Stimulated activated CD4-positive, alpha-beta T cell treated with anti-CD3 and anti-CD28 coated beads, Interleukin-2, amount 100 ng/mL, for 48 hours (primary cell): ENCODE measurements at places on chromosomes 1 and 21.

DNA sequence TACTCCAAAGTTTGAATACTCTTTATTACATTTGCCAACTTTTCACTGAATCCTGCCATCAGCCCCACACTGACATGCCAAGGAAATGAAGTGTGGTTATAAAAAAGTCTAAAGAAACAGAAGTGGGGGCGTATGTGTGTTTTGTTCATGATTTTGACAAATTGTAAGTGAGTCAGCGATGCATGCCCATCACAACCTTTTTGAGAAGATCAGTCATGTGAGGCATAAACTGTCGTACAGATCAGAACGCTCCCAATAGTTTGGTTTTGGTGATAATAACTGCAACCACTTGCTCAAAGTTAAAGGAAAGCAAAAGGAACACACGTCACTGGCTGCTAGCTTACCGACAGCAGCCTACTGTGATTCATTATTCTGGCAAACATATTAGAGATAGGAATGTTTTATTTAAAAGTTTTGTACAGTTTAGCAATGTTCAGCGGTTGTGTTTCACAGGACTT, 95.6 kb downstream of the RGS2 start:
- no peak for DNase-seq

GRCh38 chr1:225242611-225243010, 185.2 kb downstream of the LBR start:
- no peak for DNase-seq

GRCh38 chr1:51297401-51298321, 32.7 kb downstream of the TTC39A start:
- DNase-seq = no peak

DNA sequence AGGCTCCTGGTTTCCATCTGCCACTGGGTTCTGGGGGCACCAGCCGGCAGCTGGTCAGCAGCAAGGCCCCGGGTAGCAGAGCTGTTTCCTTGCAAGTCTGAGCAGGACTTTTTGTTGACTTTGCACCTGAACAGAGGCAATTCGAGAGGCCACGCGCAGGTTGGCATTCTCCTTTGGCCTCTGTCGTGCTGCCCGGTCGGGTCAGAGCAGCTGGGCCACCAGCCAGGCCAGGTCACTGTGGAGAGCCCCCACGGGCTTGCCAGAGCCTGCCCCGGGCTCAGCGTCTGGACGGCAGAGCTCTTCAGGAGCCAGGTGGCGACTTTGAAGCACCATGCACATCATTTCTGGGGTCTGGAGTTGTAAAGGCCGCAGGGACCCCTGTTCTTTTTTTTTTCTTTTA, 28.4 kb upstream of the TMEM52 start:
- no peak for DNase-seq

DNA sequence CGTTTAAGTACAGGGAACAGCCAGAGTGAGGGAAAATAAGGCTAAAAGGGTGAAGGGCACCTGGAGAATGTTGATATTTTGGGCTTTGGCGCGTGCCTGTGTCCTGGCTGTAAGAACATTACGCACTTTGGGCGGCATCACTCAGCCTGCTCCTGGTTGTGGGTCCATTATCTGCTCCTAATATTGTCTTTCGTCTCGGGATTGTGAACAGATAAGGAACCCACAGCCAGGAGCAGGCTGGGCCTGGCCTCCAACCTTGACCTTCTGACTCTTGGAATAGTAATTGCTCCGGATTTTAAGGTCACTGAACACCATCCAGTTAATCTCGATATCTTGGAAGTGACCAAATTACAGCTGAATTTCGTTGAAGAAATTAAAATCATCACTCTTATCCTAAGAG, 61.9 kb downstream of the TCP10L start:
- DNase-seq = no peak

DNA sequence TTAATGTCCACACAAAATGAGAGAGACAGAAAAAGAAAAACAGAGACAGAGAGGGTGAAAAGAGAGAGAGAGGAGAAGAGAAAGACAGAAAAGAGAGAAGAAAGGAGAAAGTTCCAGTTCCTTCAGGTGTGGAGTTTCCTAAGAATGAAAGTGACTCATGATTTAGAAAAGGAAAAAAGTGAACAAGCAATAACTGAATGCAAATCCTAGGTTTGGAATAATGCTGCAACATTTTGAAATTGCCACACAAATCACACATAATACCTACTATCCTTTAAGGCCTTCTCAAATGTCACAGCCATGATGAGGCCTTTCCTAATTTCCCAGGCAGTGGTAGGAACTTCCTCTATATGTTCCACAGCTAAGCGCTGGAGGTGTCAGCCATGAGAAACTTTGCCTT, 31.5 kb upstream of the XPR1 start:
- no peak for DNase-seq

- no peak for DNase-seq
Observed at GRCh38 chr1:20710469-20711284, 7.1 kb downstream of the KIF17 start.

DNA sequence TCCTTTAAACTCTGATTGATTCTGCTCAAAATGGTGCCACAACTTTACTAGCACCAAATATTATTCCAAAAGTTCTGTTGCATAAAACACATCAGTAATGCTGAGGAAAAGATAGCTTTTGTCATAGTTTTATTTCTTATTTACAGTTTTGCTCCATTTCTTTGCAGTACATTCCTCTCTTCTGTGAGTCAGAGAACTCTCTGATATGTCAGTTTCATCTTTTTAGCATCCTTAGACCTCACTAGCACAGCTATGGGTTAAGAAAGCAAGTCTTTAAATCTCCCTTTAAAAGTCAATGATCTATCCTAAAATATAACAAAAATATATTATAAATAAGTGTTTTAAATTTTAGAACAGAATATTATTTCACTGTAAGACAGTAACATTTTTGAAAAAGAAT, 356.6 kb upstream of the SNX7 start:
- no peak for DNase-seq

DNA sequence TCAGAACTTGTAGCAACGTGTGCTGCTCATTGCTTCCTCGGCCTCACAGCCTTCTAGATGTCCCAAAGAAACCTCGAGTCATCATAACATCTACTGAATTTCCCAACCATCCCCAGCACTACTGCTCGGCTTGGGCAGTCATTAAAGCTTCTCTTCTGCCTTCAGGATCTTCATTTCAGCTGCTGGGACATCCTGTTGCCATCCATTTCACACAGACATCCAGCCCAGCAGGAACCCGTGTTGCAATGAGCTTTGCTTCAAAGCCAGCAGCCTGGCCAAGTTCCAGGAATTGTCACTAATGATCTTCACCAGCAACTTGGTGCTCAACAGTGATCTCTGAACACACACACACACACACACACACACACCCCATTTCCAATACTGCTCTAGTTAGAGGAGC, 18.5 kb downstream of the WLS start:
- DNase-seq = no peak

- peak; percentile 45 for DNase-seq
Observed at GRCh38 chr1:85580872-85581801, 576 bp downstream of the CCN1 start.

DNA sequence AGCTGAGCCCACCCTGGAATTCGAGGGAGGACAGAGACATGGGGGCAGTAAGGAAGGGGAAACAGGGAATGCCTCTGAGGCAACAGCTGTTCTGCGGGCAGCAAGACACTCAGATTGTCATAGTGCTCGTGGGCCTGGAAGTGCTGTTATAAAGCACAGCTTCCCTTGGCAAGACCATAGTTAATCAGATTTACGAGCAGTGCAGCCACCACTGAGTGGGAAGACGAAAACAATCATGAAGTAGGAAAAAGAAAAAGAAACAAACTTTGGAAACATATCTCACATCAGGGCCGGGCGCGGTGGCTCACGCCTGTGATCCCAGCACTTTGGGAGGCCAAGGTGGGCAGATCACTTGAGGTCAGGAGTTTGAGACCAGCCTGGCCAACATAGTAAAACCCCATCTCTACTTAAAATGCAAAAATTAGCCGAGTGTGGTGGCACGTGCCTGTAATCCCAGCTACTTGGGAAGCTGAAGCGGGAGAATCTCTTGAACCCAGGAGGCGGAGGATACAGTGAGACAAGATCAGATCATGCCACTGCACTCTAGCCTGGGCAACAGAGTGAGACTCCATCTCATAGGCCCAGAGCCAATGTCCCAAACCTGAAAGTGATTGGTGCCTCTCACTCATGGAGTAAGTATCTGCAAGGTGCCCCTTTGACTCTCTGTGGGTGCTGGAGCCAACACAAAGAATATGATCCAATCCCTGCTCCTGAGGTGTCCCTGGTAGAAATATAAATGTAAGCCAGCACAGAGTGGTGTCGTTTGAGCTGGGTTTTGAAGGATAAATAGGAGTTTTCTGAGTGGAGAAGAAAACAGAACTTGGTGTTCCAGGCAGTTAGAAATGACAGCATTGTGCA, 55.6 kb upstream of the GPR153 start:
- no peak for DNase-seq

GRCh38 chr1:189958756-189959155, 518.9 kb downstream of the BRINP3 start:
- no peak for DNase-seq

GRCh38 chr21:41659791-41660560, 106.9 kb downstream of the RIPK4 start:
- DNase-seq = no peak

- DNase-seq = no peak
Observed at GRCh38 chr1:155884982-155885381, 25.6 kb downstream of the SYT11 start.

- no peak for DNase-seq
Observed at GRCh38 chr1:193234530-193234929, 48.1 kb upstream of the B3GALT2 start.

DNA sequence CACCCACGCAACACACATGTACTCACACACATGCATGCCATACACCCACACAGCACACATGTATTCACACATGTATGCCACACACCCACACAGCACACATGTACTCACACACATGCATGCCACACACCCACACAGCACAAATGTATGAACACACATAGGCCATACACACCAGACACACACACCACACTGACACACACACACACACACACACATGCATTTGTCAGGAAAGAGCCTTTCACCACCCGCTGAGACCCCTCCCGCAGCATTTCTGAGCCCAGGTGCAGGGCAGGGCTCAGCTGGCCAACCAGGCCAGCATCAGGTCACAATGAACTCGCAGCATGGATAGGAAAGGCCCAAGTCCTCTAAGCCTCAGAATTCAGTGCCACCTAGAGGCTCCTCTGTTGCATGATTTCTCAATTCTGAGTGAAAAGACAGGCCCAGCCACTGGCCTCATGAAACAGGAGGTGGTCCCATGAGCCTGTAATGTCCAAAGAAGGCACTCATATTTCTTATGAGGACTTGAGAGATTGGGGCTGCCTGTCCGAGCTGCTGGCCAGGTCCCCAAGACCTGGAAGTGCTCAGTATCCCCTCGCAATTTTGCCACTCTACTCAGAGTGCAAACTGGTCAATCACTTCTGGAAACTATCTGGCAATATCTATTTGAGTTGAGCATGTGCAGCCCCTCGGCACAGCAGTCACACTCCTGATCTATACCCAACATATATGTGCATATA, 57.3 kb downstream of the PSMG1 start:
- no peak for DNase-seq

GRCh38 chr1:203295796-203296195, 9.5 kb upstream of the BTG2 start:
- no peak for DNase-seq

GRCh38 chr1:102742426-102742825, 365.9 kb downstream of the COL11A1 start:
- no peak for DNase-seq

DNA sequence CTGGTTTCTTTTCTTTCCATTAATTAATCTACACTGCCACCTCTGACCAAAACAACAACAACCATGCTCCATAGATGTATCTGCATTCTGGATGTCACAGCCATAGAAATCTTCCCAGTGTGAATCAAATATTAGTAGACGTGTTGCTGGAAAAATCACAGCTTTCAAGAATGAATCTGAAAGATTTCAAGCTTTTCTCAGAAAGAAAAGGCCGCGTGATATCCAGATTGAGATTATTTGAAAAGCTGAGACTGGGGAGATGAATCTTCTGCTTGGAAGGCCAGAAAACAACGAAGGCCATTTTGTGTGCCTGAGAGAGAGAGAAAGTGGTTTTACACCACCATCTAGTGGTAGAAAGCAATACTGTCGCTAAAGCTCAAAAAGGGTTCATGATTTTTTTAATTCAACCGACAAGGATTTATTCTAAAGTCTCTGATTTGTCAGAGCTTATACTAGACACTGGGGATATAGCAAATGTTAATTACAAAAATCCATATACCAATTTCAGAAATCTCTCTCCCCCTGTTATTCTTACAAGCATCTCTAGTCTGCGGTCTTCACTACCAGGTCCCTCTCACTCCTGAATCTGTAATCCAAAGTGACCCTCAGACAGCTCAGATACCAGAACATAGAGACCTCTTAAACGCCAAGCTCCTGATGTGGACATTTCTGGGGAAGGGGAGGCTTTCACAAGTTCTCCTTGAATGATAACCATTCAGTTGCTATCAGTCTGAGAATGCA, 87.5 kb upstream of the SGIP1 start:
- DNase-seq = no peak

- DNase-seq = no peak
Observed at GRCh38 chr1:111745675-111746613, 6.7 kb upstream of the INKA2 start.

GRCh38 chr1:110184446-110184845, 25.7 kb upstream of the KCNC4 start:
- DNase-seq = no peak

GRCh38 chr1:196461521-196461920, 146.7 kb downstream of the KCNT2 start:
- no peak for DNase-seq

- DNase-seq = no peak
Observed at GRCh38 chr1:200704986-200705500, 33.6 kb upstream of the CAMSAP2 start.

GRCh38 chr1:17259233-17259873, 10.5 kb downstream of the PADI3 start:
- DNase-seq = no peak

DNA sequence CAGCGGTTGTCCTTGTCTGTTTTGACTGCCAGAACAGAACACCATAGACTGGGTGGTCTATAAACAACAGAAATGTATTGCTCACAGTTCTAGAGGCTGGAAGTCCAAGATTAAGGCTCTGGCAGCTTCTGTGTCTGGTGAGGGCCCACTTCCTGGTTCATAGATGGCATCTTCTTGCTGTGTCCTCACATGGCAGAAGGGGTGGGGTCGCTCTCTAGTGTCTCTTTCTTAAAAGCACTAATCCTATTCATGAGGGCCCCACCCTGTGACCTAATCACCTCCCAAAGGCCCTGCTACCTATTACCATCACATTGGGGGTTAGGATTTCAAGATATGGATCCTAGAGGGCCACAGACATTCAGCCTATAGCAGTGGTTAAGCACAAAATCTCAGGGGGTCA, 304.4 kb downstream of the NFIA start:
- DNase-seq = no peak
